ENCODE measurements at places on chromosomes 2 and 18. TPM values are rescaled to one million over a fixed set of nuclear protein-coding genes. Genes with fewer than 3 reads are reported as not detected.

CRYBA2 gene
- 179 TPM for total RNA-seq

KCNJ3 gene
- 6.0 TPM for total RNA-seq

TFPI gene
- 9.6 TPM for total RNA-seq

THSD7B gene
- 9.8 TPM for total RNA-seq

RBM44 gene
- total RNA-seq: 0.24 TPM

TMEM214 gene
- total RNA-seq: 96.1 TPM

MEP1B gene
- total RNA-seq: 2.7 TPM

DNA sequence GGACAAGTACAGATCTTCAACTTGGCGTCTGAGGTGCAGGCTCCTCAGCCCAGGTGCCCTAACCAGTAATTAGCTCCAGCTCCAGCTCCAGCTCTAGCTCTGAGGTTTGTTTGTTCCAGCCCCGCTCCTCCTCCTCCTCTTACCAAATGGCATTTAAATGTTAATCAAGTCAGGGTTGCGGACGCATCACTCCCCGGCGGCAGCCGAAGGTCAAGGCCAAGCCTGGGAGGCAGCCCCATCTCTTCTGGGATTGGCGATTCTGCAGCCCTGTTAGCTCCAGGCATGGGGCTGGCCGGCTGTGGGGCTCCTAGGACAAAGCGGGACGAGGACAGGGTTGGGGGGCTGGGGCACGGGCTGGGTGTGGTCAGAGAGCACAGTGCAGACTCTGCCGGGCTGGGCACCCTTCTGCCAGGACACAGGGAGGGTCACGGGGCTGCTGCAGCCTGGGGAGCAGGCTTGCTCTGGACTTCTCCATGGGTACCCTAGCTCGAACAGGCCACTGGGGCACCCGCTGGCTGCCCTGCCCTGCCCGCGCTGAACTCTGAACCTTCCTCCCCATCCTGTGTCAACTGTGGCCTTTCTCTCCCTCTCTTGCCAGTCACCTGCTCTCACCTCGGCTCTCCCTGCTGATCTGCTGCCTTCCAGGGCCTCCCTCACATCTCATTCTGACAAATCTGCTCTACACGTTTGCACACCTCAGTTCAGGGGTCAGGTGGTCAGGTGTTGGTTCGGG lies 203.3 kb downstream of the CELF4 start:
- DNase-seq: no peak
- H3K36me3 ChIP-seq: no peaks in the 10 kb centered on the region
- H3K27ac ChIP-seq: no peak overlapping the region

- no peak overlapping the region for H3K4me3 ChIP-seq
- peaks cover 6% of the 10 kb centered on the region for H3K27me3 ChIP-seq
- H3K4me1 ChIP-seq: no peaks in the 10 kb centered on the region
- no peaks in the 10 kb centered on the region for H3K36me3 ChIP-seq
Measured at GRCh38 chr2:91477731-91478672, 2786.5 kb downstream of the RPIA start.

DNA sequence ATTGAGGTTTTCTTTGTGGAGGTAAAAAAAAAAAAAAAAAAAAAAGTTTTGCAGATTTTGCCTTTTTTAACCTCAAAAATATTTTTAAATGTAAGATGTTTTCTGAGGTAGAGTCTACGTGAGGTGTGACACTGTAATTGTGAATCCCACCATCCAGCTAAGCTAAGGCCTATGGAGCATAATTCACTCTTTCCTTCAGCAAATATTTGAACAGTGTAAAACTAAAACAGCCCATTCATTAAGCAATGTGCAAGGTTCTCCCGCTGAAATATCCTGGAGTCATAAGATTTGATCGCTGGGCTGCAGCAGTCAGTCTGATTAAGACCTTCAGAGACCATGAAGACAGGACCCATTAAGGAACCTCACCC lies 105.1 kb downstream of the HNRNPLL start:
- H3K27ac ChIP-seq: no peak overlapping the region
- no peak overlapping the region for H3K4me3 ChIP-seq
- H3K36me3 ChIP-seq: peaks cover 2% of the 10 kb centered on the region

- H3K4me3 ChIP-seq: no peak overlapping the region
- H3K27me3 ChIP-seq: peaks cover 3% of the 10 kb centered on the region
- H3K36me3 ChIP-seq: no peaks in the 10 kb centered on the region
- no peaks in the 10 kb centered on the region for H3K4me1 ChIP-seq
Measured at GRCh38 chr2:9069543-9069942, 66.1 kb upstream of the MBOAT2 start.

- no peaks in the 10 kb centered on the region for H3K36me3 ChIP-seq
- H3K4me3 ChIP-seq: no peak overlapping the region
- DNase-seq: no peak
- no peak overlapping the region for H3K27ac ChIP-seq
Measured at GRCh38 chr2:21234464-21235120, 110.8 kb downstream of the TDRD15 start.

DNA sequence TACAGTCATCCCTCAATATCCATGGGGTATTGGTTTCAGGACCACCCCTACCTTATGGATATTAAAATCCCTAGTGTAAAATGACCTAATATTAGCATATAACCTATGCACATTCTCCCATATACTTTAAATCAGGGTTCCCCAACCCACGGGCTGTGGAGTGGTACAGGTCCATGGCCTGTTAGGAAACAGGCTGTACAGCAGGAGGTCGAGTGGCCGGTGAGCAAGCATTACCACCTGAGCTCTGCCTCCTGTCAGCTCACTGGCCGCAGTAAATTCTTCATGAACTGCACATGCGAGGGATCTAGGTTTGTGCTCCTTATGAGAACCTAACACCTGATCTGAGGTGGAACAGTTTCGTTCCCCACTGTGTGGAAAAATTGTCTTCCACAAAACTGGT lies 73.8 kb downstream of the RIF1 start:
- no peak overlapping the region for H3K27ac ChIP-seq
- H3K27me3 ChIP-seq: no peaks in the 10 kb centered on the region
- no peak overlapping the region for H3K4me3 ChIP-seq
- no peaks in the 10 kb centered on the region for H3K4me1 ChIP-seq
- no peak for DNase-seq

DNA sequence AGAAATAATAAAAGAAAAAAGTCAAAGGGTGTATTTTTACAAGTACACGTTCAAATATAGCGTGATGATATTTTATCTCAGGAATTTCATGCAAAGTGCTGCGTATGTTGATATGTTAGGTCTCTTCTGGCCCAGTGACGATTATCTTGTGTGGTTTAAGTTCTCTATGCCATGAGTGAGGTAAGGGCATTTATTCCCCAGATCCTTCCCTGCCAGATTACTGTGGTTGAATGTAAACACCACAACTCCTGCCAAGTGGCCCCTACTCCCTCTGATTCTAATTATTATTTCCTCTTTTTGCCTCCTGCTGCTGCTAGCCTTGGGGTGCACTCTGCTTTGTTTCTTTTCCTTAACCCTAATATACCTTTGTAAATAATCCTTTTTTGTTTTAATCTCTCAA lies 12.2 kb downstream of the SCN2A start:
- no peaks in the 10 kb centered on the region for H3K36me3 ChIP-seq
- H3K4me1 ChIP-seq: no peaks in the 10 kb centered on the region
- no peak for DNase-seq
- no peaks in the 10 kb centered on the region for H3K27me3 ChIP-seq
- H3K4me3 ChIP-seq: no peak overlapping the region
- H3K27ac ChIP-seq: no peak overlapping the region

- no peaks in the 10 kb centered on the region for H3K4me1 ChIP-seq
- H3K4me3 ChIP-seq: no peak overlapping the region
- no peaks in the 10 kb centered on the region for H3K27me3 ChIP-seq
Measured at GRCh38 chr2:81903534-81903933, 1599.0 kb upstream of the LRRTM1 start.

GRCh38 chr2:181959508-181959907 lies 26.1 kb upstream of the PPP1R1C start:
- H3K27me3 ChIP-seq: no peaks in the 10 kb centered on the region
- H3K4me1 ChIP-seq: peaks cover 15% of the 10 kb centered on the region
- no peak for DNase-seq

DNA sequence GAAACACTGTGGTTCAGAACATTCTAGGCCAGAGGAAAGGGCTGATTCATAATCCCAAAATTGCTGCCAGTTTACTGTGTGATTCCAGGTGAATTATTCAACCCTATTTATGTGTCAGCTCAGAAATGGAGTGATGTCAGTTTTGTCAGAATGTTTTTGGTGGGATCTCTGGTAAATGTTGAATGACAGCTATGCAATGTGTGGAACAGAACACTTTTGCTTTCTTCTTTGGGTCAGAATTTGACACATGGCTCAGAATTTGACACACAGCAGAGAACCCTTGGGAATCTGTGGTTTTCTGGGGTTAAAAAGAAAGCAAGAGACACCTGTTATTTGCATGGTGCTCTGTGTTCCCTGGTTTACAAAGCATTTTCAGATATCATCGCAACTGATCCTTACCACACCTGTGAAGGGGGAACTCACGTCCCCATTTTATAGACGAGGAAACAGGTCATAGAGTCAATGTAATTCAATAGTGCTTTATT lies 1.6 kb upstream of the MTA3 start:
- peak overlapping the region; percentile 88 for H3K4me3 ChIP-seq
- no peak for DNase-seq
- H3K27me3 ChIP-seq: no peaks in the 10 kb centered on the region
- H3K36me3 ChIP-seq: peaks cover 5% of the 10 kb centered on the region

DNA sequence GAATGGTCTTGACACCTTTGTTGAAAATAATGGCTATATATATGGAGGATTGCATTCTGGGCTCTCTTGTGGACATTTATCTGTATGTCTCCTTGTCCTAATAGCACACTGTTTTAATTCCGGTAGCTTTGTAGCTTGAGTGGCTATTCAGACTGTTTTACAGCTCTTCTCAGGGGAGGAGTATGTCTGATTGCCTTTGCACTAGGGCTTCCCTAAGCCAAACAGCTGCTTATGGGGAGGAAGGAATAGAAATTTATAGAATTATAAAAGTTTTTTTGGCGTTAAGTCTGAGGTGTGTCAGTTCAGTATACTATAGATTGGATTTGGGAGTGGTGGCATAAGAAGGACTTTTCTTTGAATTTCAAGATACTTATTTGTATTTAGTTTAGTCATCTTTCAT lies 12.6 kb downstream of the SEH1L start:
- no peak overlapping the region for H3K27ac ChIP-seq
- peaks cover 4% of the 10 kb centered on the region for H3K4me1 ChIP-seq
- H3K36me3 ChIP-seq: peaks cover 31% of the 10 kb centered on the region
- no peak for DNase-seq

GRCh38 chr2:64640153-64641044 lies 13.3 kb downstream of the SERTAD2 start:
- no peaks in the 10 kb centered on the region for H3K27me3 ChIP-seq
- no peak for DNase-seq
- H3K4me1 ChIP-seq: peaks cover 84% of the 10 kb centered on the region
- peak overlapping the region; percentile 26 for H3K4me3 ChIP-seq

DNA sequence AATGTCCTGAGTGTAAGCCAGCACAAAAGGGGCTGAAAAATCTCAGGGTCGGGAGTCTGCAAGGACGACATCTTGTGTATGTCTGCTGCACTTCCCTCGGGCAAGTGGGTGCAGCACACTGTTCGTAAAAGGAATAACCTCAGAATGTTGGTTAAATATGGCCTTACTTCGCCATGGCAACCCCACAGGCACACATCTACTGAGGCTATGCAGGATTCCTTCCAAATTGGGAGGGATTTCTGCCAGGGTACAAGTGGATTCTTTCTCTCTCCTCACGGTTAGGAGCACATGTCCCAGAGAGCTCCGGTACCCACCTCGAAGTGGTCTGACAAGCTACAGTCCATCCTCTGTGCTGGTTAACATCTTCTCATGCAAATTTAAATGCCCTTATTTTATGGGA lies 277.7 kb upstream of the PXDN start:
- DNase-seq: no peak
- H3K36me3 ChIP-seq: no peaks in the 10 kb centered on the region
- no peak overlapping the region for H3K4me3 ChIP-seq

- H3K4me3 ChIP-seq: no peak overlapping the region
- no peaks in the 10 kb centered on the region for H3K36me3 ChIP-seq
- peaks cover 4% of the 10 kb centered on the region for H3K4me1 ChIP-seq
- peaks cover 3% of the 10 kb centered on the region for H3K27me3 ChIP-seq
- H3K27ac ChIP-seq: no peak overlapping the region
Measured at GRCh38 chr2:218622606-218623365, 15.1 kb downstream of the PLCD4 start.

GRCh38 chr2:12543978-12544558 lies 172.7 kb upstream of the TRIB2 start:
- no peaks in the 10 kb centered on the region for H3K27me3 ChIP-seq
- no peaks in the 10 kb centered on the region for H3K36me3 ChIP-seq
- H3K4me1 ChIP-seq: peaks cover 40% of the 10 kb centered on the region
- no peak for DNase-seq
- peak overlapping the region; percentile 26 for H3K27ac ChIP-seq
- peak overlapping the region; percentile 51 for H3K4me3 ChIP-seq

GRCh38 chr2:89763581-89764485 lies 1072.4 kb downstream of the RPIA start:
- H3K36me3 ChIP-seq: peaks cover 4% of the 10 kb centered on the region
- peak; percentile 74 for DNase-seq
- no peak overlapping the region for H3K4me3 ChIP-seq
- H3K4me1 ChIP-seq: no peaks in the 10 kb centered on the region
- no peak overlapping the region for H3K27ac ChIP-seq

- H3K36me3 ChIP-seq: no peaks in the 10 kb centered on the region
- no peak overlapping the region for H3K4me3 ChIP-seq
- no peak for DNase-seq
- no peaks in the 10 kb centered on the region for H3K4me1 ChIP-seq
- no peak overlapping the region for H3K27ac ChIP-seq
Measured at GRCh38 chr2:236511266-236511665, 58.4 kb upstream of the ACKR3 start.

GRCh38 chr18:70319187-70319586 lies 30.3 kb downstream of the SOCS6 start:
- no peak overlapping the region for H3K27ac ChIP-seq
- H3K27me3 ChIP-seq: no peaks in the 10 kb centered on the region
- H3K4me1 ChIP-seq: peaks cover 9% of the 10 kb centered on the region
- H3K36me3 ChIP-seq: peaks cover 15% of the 10 kb centered on the region
- no peak for DNase-seq

DNA sequence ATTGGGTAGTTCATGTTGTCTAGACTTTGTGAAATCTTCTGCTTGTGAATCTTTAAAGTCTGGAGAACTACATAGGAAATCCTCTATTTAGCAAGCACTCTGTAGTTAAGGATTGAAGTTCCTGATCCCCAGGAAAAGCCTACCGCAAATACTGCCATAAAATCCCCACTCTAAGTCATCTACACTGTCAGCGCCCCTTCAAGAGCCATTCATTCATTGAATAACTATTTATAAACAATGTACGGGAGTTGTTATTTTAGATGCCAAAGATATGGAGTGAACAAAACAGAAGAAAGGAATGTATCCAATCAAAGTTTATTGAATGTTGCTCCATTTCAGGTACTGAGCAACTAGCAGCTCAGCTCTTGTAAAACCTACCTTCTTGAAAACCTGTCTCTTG lies 36.5 kb upstream of the SLC39A10 start:
- no peak overlapping the region for H3K27ac ChIP-seq
- H3K36me3 ChIP-seq: no peaks in the 10 kb centered on the region
- DNase-seq: no peak
- no peak overlapping the region for H3K4me3 ChIP-seq

GRCh38 chr2:126809340-126809739 lies 89.3 kb upstream of the TEX51 start:
- no peak overlapping the region for H3K4me3 ChIP-seq
- peaks cover 11% of the 10 kb centered on the region for H3K27me3 ChIP-seq
- no peaks in the 10 kb centered on the region for H3K36me3 ChIP-seq
- peaks cover 4% of the 10 kb centered on the region for H3K4me1 ChIP-seq
- DNase-seq: no peak

GRCh38 chr2:158459161-158460003 lies 2.6 kb downstream of the PKP4 start:
- DNase-seq: no peak
- H3K27me3 ChIP-seq: no peaks in the 10 kb centered on the region
- H3K4me1 ChIP-seq: peaks cover 44% of the 10 kb centered on the region
- no peak overlapping the region for H3K27ac ChIP-seq

Measured in type B pancreatic cell (in vitro differentiated cells).